ENCODE measurements at places on chromosomes 3 and 15.

DNA sequence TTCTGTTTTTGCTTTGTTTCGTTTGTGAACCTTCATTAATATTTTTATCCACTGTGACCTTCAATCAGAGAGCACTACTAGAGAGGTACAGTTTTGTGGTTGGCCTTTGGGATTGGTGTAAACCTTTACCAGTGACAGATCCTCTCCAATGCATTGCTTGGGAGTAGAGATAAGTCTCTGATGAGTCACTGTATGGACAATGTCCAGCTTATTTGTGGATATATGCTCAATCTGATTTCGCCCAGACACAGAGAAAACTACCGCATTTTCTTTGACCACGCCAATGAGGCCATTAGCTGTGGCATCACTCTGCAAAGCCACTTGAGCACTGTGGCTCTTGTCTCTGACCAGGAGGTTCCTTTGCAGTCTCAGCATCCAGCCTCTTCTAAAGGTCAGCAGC is 964.7 kb downstream of the TUSC7 start:
- no peak for DNase-seq

- DNase-seq: no peak
These were observed 171.2 kb downstream of the POTEB3 start for GRCh38 chr15:21269121-21269520.

DNA sequence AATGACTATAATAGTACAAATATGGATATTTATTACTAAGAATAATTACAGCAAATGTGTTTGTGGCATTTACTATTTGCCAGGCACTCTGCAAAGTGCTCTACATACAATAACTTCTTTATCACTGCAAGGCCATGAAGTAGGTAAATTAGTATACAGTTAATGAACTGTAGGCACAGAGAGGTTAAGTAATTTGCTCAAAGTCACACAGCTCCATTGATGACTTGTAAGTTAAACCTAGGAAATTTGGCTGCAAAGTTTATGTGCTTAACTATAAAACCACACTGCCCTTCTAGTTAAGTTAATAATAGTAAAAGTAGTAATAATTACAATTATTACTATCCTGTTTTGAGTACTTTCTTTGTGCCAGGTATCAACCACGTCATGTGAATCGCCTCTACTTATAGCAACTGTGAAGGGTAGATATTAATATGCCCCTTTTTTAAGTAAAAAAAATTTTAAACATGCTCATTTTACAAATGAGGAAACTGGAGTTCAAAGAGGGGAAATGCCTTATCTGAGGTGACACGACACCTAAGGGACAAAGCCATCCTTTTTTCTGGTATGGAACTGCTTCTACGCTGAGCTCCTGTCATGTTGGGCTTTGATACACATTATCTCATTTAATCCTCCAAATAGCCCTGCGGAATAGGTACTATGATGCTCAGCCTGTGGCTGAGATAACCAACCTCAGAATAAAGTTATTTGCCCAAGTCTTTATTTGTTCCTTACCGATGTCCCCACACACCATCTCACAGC is 8.5 kb downstream of the BHLHE40 start:
- no peak for DNase-seq

GRCh38 chr3:69761896-69762767 is 22.9 kb downstream of the MITF start:
- peak; percentile 53 for DNase-seq

- peak; percentile 13 for DNase-seq
These were observed 199.6 kb downstream of the SHOX2 start for GRCh38 chr3:157906627-157907026.

DNA sequence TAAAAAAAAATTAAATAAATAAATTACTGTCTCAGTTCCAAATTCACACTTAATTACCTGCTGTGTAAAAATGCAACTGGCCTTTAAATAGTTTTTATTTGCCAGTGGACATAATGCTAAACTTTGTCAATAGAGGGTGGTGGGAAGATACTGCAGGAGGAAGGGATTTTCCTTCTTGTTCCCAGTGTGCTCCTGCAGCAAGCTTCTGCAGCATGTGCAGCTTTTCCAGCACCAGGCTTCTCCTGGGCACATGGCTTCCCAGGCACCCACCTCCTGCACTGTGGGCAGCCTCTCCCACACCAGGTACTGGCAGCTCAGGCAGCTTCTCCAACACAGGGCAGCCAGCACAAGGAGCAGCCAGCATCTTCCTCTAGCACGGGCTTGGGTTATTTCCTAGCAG is 29.6 kb upstream of the BBX start:
- no peak for DNase-seq

DNA sequence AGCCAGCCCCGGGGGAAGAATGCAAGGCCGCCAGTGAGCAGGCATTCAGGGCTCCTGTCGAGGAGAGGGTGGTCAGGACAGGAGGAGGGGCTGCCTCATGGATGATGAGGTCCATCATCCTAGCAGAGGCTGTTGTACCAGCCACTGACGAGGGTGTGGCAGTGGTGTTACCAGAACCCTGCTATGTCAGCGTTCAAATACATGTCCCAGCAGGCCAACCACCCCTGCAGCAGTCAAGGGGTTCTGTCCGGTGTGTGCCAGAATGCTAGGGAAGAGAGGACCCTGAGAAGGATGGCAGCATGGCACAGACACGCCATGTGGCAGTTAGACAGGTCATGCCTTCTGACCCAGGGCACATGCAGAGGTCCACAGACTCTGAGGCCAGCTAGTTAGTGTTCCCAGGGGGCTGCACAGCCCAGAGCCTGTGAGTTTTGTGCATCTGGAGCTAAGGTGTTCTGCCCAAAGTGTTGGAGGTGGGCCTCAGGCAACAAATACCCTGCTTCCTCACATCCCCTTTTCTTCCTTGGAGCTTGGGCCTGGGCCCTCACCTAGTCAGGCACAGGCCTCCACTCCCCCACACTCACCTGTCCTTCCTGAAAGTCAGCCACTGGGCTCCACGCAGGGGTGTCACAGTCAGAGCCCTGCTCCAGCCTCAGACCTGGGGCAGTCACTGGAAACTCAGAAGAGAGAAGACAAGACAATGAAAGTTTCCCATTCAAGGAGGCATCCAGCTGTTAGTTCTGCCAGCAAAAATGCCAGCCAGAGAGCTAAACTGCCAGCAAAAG is 7.8 kb downstream of the PAK6 start:
- DNase-seq: no peak

DNA sequence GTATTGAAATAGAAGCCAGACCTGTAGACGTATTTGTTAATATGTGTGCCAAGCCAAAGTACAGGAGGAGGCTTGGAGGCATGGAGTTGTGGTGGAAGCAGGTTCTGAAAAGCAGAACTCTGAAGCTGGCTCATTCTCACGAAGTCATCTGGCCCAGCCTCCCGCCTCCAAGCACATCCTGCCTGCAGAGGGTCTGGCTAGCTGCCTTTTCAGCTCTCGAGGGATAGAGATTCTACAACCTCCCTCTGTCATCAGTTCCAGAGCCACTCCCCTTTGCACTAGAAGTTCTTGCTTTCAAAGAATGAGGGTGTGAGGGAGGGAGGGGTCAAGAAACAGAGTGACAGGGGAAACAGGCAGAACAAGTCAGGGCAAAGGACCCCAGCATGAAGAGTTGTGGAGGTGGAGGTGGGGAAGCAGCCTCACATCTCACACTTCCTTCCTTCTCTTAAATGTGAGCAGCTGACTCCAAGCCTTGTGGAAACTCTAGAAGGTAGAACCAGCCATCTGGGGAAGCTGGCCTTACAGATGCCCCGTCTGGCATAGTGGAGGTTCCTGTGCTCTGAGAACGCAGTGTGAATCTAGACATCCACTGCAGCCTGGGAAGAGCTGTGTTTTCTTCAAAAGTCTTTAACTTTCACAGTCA is 95.3 kb downstream of the SLC49A4 start:
- DNase-seq: peak; percentile 76

DNA sequence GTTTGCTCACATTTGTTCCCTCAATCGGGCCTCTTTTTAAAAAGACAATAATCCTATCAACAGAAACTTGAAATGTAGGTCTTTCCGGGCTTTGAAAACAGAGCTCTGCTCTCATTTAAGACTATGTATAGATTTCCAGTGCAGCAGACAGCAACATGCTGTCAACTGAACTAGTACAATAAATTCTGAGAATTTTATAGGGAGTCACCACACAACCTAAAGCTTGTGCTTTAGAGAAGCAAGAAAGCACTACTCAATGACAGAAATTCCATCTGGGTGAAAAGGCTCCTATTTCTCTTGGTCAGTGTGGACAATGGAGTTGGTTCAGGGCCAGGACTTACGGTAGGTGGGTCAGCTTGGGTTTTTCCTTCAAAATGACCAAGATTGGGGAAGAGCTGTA is 583.5 kb downstream of the ROBO1 start:
- DNase-seq: no peak

- DNase-seq: peak; percentile 72
These were observed 65.1 kb downstream of the GLCE start for GRCh38 chr15:69225355-69226022.

DNA sequence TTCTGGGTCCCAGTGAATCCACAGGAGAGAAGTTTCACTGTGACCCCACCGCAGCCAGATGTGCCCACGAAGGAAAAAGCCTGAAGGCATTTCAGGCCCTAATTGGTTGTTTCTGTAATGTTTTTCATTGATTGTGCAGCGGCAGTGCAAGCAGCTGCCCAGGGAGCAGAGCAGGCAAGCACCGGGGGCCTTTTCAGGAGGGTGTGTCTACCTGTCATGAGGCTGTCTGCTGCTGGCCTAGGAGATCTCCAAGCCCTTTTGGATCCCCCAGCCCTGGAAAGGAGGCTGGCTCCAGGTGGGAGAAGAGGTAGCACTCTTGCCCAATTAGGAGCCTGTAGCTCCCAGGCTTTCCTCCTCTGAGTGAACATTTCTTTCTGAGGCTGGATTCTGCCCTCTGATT is 108.8 kb downstream of the EPHB1 start:
- DNase-seq: no peak

GRCh38 chr3:178206521-178206920 is 329.7 kb upstream of the KCNMB2 start:
- DNase-seq: no peak

- no peak for DNase-seq
These were observed 45.8 kb downstream of the KLF15 start for GRCh38 chr3:126311338-126311978.

DNA sequence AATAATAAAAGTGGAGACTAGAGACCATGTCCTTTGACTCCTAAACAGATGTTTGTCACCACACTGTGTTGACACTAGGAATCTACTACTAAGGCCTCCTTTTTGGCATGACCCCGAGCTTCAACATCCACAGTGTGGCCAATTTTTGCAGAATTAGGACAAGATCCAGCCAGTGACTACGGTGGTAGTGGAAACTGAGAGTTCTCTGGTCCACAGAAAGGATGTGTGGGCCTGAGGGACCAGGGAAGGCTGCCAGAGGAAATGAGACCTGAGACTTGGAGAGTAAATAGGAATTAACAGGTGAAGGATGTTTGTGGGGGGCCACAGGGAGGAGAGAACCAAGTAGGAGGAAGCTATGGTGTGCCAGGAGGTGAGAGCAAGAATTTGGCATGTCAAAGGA is 122.7 kb downstream of the CHCHD6 start:
- DNase-seq: no peak

- DNase-seq: no peak
These were observed 185.9 kb upstream of the CADM2 start for GRCh38 chr3:84772841-84773240.

- DNase-seq: no peak
These were observed 124.1 kb downstream of the RASA2 start for GRCh38 chr3:141610939-141611338.

Data from fibroblast of pulmonary artery (primary cell).